CD4-positive, CD25-positive, alpha-beta regulatory T cell (primary cell): ENCODE measurements at places on chromosomes 12 and 14. TPM values are rescaled to one million over a fixed set of nuclear protein-coding genes. Genes with fewer than 3 reads are reported as not detected.

The ACOT6 gene
- total RNA-seq: not detected

The RASSF8 gene
- total RNA-seq: 0.20 TPM

The CLEC2A gene
- total RNA-seq: not detected

- DNase-seq: no peak
- H3K4me3 ChIP-seq: no peak overlapping the region
- no peaks in the 10 kb centered on the region for H3K4me1 ChIP-seq
- no peaks in the 10 kb centered on the region for H3K36me3 ChIP-seq
Observed at GRCh38 chr12:116389990-116390389, 112.5 kb upstream of the MED13L start.

GRCh38 chr14:35535483-35536112, 1.6 kb downstream of the INSM2 start:
- DNase-seq: no peak
- H3K4me3 ChIP-seq: no peak overlapping the region
- peaks cover 30% of the 10 kb centered on the region for H3K4me1 ChIP-seq

DNA sequence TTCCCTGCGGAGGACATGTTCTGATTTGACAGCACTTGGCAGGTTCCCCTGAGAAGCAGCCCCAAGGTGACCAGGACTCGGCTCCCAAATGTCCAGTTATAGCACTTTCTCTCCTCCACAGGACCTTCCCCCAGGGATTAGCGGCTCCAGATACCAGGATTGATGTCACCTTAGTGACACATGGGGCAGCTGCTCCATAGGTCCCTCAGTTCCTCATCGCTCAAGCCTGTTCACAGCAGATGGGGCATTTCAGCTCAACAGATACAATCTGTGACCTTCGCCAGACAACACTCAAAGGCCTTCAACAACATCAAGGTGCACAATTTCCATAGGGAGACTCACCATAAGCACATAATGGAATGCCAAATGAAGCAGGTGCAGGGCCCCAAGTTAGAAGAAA, 67.9 kb upstream of the ZFP36L1 start:
- H3K4me1 ChIP-seq: no peaks in the 10 kb centered on the region
- no peak for DNase-seq
- H3K27me3 ChIP-seq: no peaks in the 10 kb centered on the region
- H3K4me3 ChIP-seq: no peak overlapping the region

DNA sequence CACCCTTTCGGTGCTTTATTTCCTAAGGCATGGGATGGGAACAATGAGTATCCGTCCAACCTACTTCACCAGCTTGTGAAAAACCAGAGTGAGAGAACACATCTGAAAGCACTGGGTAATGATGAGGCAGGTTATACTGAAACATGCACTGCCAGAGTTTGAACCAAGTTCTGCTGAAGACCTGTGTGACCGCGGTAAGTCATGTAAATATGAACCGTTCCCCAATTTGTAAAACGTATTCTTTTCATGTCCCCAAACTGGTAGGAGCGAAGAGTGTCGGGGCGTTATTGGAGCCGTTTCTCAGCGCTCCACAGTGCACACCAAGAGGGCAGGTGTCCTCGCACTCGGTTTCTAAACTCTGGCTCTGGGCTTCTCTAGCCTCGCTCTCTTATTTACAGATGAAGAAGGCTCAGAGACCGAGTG, 788 bp upstream of the NGDN start:
- peaks cover 9% of the 10 kb centered on the region for H3K4me1 ChIP-seq
- H3K36me3 ChIP-seq: peaks cover 29% of the 10 kb centered on the region
- H3K27ac ChIP-seq: peak overlapping the region; percentile 91
- H3K4me3 ChIP-seq: peak overlapping the region; percentile 65
- no peak for DNase-seq

DNA sequence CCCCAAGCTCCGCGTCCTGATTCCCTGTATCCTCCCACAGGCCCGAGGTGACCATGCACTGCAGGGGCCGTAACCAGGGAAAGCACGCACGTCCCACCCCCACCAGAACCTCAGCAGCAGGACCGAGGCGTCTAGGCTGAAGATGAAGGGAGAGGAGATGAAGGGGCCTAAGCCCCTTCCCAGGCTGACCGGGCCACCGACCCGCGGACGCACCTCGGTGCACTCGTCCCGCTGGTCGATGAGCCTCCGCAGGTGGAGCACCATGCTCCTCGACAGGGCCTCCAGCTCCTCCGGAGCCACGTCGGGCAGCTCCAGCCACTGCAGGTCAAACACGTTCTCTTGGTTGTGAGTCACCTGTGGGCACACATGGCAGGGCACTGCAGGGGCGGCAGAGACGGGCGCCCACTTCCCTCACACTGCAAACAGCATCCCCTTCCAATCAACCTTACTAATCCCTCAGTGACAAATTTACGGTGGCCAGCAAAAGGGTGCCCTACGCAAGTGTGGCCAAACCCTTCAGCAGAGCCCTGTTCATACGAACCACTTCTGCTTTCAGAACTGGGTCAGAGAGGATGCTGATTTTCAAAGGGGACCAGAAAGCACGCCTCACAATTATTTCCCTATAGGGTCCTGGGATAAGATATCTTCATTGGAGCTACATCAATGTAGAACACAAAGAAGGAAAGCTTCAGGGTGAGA, 77.8 kb downstream of the CCDC88C start:
- peaks cover 89% of the 10 kb centered on the region for H3K36me3 ChIP-seq
- no peak overlapping the region for H3K4me3 ChIP-seq
- no peak overlapping the region for H3K27ac ChIP-seq

DNA sequence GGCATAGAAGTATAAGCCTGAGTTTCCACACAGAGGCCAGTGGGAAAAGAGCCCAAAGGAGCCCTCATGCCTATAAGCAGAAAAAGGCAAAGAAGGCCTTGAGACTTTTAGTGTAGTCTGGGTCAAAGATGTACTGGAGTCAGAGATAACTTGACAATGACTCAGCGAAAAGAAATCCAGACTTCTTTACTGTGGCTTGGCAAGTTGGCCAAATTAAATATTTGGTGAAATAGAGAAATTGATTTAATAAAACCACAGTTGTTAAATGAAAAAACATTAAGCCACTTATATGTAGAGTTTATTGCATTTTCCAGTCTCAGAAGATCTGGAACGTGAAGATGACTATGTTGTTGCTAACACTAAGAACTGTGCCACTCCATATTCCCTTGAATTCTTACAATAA, 105.1 kb downstream of the TMTC3 start:
- no peak overlapping the region for H3K4me3 ChIP-seq
- H3K27ac ChIP-seq: no peak overlapping the region
- no peaks in the 10 kb centered on the region for H3K4me1 ChIP-seq

The SMCO3 gene
- total RNA-seq: not detected

The PRIMA1 gene
- not detected for total RNA-seq

GRCh38 chr14:61280092-61280525, 1.0 kb downstream of the TMEM30B start:
- H3K4me3 ChIP-seq: peak overlapping the region; percentile 42
- H3K27me3 ChIP-seq: peaks cover 11% of the 10 kb centered on the region
- H3K36me3 ChIP-seq: no peaks in the 10 kb centered on the region
- H3K4me1 ChIP-seq: peaks cover 13% of the 10 kb centered on the region
- peak overlapping the region; percentile 63 for H3K27ac ChIP-seq
- peak; percentile 55 for DNase-seq

The FOXM1 gene
- 3.8 TPM for total RNA-seq

The RNF41 gene
- 33.7 TPM for total RNA-seq

DNA sequence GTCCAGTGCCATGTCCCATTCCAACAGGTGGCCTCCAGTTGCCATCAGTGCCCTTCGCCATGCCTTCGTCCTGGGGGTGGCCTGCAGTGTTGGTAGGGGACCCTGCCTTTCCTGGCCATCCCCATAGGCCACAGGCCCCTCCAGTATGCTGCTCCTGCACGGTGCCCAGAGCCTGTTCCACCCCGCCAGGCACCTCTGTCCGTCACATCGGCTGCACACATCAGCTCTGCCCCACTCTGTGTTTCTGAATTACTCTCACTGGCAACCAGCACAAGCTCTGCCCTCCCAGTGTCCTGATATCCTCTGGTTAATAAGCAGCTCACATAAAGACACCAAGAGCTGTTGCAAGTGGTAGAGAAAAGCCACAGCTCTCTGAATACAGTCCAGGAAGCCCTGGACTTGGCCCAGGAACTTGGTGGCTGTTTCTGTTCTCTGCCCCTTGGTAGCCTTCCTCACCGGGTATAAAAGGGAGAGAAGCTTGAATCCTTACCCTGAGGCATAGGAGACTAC, 31.3 kb upstream of the ATP2A2 start:
- H3K4me1 ChIP-seq: no peaks in the 10 kb centered on the region
- no peak overlapping the region for H3K4me3 ChIP-seq
- no peaks in the 10 kb centered on the region for H3K36me3 ChIP-seq

GRCh38 chr12:68158432-68158831, 1.1 kb downstream of the IFNG start:
- no peaks in the 10 kb centered on the region for H3K27me3 ChIP-seq
- no peak overlapping the region for H3K4me3 ChIP-seq
- no peaks in the 10 kb centered on the region for H3K36me3 ChIP-seq
- peak; percentile 48 for DNase-seq
- H3K27ac ChIP-seq: no peak overlapping the region

GRCh38 chr14:23056145-23056955, 970 bp downstream of the CDH24 start:
- peaks cover 22% of the 10 kb centered on the region for H3K4me1 ChIP-seq
- no peaks in the 10 kb centered on the region for H3K27me3 ChIP-seq
- DNase-seq: peak; percentile 59
- H3K4me3 ChIP-seq: peak overlapping the region; percentile 51
- no peak overlapping the region for H3K27ac ChIP-seq
- peaks cover 26% of the 10 kb centered on the region for H3K36me3 ChIP-seq

DNA sequence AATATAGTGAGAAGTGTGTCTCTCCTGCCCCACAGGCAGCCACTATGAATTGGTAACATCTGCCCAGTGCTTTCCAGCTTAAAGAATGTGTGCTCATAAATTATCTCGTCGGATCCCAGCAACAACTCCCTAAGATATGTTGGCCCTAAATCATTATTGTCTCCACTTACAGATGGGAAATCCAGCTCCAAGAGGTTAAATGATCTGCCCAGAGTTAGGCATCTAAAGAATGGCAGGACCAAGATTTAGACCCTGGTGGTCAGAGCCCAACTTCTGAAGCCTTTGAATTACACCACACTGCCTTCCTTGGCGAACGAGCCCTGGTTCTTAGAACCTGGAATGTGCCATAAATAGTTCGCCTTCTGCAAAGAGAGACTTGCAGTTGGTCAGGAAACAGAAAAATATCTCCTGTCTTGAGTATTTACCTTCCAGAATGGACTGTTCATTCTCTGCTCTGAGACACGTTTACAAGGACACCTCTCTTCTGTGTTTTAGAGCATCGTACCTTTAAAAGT, 20.1 kb upstream of the PLEK2 start:
- DNase-seq: no peak
- no peaks in the 10 kb centered on the region for H3K36me3 ChIP-seq

- H3K27me3 ChIP-seq: peaks cover 6% of the 10 kb centered on the region
- no peak for DNase-seq
- no peaks in the 10 kb centered on the region for H3K36me3 ChIP-seq
- no peak overlapping the region for H3K27ac ChIP-seq
Observed at GRCh38 chr14:69315301-69315700, 55.3 kb downstream of the GALNT16 start.

GRCh38 chr14:53458368-53458814, 305.3 kb upstream of the DDHD1 start:
- H3K4me3 ChIP-seq: no peak overlapping the region
- H3K27ac ChIP-seq: no peak overlapping the region
- H3K4me1 ChIP-seq: no peaks in the 10 kb centered on the region
- H3K27me3 ChIP-seq: no peaks in the 10 kb centered on the region

The CLEC6A gene
- not detected for total RNA-seq

DNA sequence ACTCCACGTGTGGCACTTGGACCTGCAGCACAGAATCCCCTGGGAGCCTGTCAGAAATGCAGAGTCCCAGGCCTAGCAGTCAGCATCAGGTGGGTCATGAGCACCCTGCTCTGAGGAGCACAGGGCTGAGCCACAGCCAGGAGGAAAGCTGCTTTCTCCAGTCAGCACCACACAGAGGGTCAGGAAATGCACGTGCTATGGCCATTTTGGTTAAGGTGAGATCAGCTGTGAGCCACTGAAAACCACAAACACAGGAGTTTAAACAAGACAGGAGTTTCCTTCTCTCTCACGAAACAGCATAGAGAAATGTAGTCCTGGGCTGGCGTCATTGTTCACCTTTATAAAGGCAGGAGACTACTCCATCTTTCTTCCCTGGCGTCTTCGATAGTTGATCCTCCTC, 204.5 kb upstream of the SFSWAP start:
- H3K27me3 ChIP-seq: no peaks in the 10 kb centered on the region
- H3K4me3 ChIP-seq: no peak overlapping the region
- no peak overlapping the region for H3K27ac ChIP-seq
- DNase-seq: no peak
- H3K4me1 ChIP-seq: peaks cover 7% of the 10 kb centered on the region

DNA sequence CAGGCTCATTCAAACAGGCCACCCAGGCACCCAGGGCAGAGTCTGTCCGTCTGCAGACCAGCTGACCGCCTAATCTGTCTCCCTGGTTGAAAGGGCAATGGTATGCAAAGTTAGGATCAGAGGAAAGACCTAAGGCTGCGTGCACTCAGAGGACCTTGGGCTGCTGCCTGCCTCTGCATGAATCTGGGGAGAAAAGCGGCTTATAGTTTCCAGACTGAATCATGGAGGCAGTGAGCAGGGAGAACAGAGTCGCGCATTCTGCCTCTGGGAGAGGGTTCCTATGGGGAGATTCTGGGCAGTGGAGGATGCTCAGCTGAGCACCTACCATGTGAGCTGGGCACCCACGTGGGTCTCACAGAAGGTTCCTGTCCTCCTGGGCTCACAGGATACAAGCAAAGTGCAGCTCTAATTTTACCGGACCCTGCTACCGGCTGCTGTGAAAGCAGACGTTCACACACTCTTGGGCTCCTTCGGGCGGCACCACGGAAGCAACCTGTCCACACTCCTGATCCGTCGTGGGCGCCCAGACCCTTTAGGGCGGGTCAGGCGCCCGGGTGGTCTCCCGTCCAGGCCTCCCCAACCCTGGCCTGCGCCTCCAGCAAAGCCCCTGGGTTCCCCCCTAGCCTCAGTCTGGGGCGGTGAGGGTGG, 772 bp downstream of the SCARB1 start:
- H3K27ac ChIP-seq: no peak overlapping the region
- H3K36me3 ChIP-seq: no peaks in the 10 kb centered on the region
- peaks cover 18% of the 10 kb centered on the region for H3K4me1 ChIP-seq
- peaks cover 5% of the 10 kb centered on the region for H3K27me3 ChIP-seq
- DNase-seq: no peak
- peak overlapping the region; percentile 35 for H3K4me3 ChIP-seq

DNA sequence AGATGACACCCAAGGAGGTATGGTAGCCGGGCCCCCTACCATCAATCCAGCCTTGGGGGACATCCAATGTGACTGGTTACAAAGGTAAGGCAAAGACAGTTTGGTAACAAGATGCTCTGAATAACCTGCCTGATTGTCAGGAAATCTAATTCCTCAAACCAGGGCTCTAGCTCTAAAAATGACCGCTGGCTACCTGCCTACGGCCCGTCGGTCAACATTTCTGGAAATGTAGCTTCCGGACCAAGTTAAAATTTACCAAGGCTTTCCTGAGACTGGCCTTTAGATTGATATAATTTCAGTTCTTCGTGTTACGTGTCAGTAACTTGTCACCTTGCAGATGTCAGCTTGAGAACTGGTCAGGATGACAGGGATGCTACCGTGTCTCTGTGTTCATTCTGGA, 34.2 kb upstream of the FOXN3 start:
- H3K27me3 ChIP-seq: no peaks in the 10 kb centered on the region
- peaks cover 8% of the 10 kb centered on the region for H3K4me1 ChIP-seq
- H3K27ac ChIP-seq: no peak overlapping the region
- no peak for DNase-seq
- H3K4me3 ChIP-seq: no peak overlapping the region
